GM06990 (cell line): ENCODE measurements at places on chromosomes 2 and 18.

GRCh38 chr2:14234911-14235310, 397.6 kb upstream of the LRATD1 start:
- no peak for DNase-seq

GRCh38 chr2:15092691-15093090, 460.2 kb downstream of the LRATD1 start:
- DNase-seq: no peak

- DNase-seq: no peak
Observed at GRCh38 chr2:228417526-228417925, 236.0 kb upstream of the SPHKAP start.

GRCh38 chr2:25337276-25337675, 4.4 kb downstream of the DNMT3A start:
- no peak for DNase-seq

- DNase-seq: no peak
Observed at GRCh38 chr2:88321449-88322248, 130.8 kb downstream of the FOXI3 start.

DNA sequence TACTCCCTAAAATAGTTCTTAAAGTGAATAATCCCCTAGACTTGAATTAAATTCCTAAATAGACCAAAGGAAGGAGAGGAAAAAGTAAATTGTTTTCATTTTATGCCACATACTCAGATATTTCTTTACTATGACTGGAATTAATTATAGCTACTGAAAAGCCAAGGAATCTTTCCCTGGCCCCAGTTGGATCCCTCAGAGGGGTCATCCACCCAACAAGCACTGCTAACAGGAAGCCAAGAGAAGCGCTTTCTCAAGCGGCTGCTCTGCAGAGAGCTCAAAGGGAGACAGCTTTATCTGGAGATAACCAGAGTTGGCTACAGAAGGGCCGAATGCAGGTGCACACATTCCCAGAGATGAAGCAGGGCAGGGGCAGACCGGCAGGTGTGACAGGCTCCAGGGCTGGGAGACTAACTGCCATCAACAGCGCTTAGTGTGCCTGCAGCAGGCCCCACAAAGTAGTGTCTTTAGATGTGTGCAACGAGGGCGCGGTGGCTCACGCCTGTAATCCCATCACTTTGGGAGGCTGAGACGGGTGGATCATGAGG, 51.1 kb downstream of the POLR1A start:
- no peak for DNase-seq

- no peak for DNase-seq
Observed at GRCh38 chr2:109406301-109406700, 207.5 kb downstream of the SEPTIN10 start.

- no peak for DNase-seq
Observed at GRCh38 chr18:11661430-11661829, 27.6 kb upstream of the GNAL start.

DNA sequence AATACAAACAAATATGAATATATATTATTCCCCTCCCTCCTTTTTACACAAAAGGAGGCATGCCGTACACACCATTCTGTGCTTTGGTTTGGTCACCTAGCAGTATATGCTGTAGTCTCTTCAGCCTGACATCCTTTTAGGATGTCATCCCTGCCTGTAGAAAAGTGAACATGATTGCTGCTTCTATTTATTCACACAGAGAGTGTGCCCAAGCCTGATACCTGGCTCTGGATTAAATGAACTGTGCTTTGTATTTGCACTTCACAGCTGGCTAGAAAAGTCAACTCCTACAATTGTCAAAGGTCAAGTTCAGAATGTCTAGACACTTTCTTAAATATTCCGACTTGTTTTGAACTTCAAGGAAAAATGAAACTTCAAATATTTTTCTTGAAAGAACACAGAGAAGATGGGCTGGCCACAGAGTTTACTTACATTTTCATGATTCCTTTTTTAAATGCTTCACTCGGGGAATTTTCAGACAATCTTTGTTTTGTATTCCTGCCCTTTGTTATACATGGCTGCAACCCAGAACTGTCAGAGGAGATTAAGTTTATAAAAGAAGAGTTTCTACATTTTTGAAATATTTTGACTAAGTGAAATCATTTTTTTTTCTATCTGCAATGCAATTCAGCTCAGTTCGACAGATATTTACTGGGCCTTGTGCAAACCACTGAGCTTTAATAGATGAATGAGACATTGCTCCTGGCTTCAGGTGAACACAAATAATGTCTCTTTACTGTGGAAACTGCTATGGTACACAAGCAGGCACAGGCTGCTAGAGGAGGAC, 33.5 kb downstream of the DAPL1 start:
- no peak for DNase-seq

GRCh38 chr2:55009277-55010060, 40.8 kb downstream of the RTN4 start:
- DNase-seq: no peak

GRCh38 chr2:200850512-200851256, 13.8 kb downstream of the CLK1 start:
- DNase-seq: no peak
